CD4-positive, alpha-beta T cell treated with Interleukin-12 subunit alpha and Interleukin-12 subunit beta, for 1 hour (primary cell): ENCODE measurements at places on chromosomes 1 and 21.
A peak's percentile ranks its signal among the peaks of the same experiment; 100 is the strongest.

- DNase-seq, result no peak
Measured at GRCh38 chr1:222540598-222540995, 7.3 kb downstream of the HHIPL2 start.

GRCh38 chr1:9755441-9755995 is 68.2 kb downstream of the CLSTN1 start:
- no peak for DNase-seq

- DNase-seq, result no peak
Measured at GRCh38 chr1:160207771-160208556, 2.8 kb downstream of the PEA15 start.

DNA sequence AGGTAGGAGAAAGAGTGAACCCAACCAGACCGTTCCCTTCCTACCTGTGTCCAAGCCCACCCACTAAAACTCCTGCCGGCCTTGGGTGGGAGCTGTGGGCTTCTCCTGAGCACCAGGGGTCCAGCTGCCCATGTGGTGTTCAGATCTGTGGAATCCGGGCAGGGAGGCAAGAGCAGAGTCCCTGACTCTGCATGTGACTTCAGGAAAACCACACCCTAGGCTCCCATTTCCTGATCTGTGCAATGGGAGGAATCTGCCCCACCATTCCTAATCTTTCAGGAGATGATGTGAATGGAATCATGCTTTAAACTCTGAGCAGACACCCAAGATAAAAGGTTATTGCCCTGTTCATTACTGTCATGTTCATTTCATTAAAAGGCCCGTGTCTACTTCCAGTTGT is 27.6 kb downstream of the EIF2D start:
- no peak for DNase-seq

GRCh38 chr21:46181953-46182547 is 2.2 kb downstream of the SPATC1L start:
- no peak for DNase-seq

GRCh38 chr1:229751610-229752009 is 125.6 kb downstream of the URB2 start:
- no peak for DNase-seq

DNA sequence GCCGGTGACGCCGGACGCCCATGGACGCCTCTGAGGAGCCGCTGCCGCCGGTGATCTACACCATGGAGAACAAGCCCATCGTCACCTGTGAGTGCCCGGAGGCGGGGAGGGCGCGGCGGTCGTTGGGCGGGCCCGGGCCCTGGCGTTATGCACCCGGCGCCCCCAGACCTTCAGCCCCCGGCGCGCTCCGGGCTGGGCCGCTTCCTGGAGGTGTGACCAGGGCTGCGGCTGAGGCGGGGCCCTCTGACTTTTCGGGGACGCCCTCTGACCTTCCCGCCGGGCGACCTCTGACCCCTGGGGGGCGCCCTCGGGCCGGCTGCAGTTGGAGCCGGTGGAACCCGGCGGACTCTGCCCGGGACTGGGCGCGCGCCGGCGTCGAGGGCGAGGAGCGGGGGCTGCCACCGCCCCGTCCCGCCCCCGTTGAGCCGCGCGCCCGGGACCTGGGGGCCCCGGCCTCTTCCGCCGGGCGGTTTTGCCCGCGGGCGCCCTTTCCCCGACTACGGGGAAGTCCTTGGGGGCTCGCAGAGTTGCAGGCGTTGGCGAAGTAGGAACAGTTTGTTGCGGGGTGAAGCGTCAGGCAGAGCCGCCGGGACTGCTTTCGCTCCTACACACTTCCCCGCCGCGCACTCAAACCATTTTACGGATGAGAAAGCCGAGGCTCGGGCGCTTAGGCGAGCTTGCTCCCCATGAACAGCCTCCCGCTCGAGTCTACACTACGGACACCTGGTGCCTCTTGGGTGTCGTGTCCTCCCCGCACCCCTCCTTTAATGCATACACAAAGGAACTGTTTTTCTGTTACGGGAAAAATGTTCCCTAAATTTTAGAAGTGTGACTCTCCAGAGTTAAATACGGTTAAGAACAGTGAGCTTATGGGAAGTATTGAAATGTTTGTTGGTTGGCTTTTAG is 618 bp downstream of the TRAPPC10 start:
- DNase-seq, result peak; percentile 87

GRCh38 chr1:67228791-67229190 is 62.5 kb downstream of the IL23R start:
- no peak for DNase-seq

DNA sequence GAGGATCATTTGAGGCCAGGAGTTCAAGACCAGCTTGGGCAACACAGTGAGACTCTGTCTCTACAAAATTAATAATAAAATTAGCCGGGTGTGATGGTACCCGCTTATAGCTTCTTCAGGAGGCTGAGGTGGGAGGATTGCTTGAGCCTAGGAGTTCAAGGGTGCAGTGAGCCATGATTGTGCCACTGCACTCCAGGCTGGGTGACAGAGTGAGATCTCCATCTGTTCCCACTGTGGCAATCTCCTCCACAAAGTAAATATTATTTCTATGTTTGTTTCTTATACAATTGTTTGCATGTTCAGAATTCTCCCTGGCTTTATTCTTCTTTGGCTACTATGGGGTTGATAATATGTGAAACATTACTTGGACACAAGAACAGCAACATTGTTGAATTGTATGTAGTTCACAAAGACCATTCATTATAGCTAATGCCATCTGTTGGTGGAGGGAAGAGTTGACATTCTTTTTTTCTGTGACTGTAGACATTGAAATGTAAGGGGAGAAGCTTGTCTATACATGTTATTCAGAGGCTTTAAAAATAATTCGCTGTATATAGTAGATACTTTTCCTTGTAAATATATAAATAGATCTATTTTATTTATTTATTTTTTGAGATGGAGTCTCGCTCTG is 47.8 kb upstream of the SRSF10 start:
- peak; percentile 34 for DNase-seq

DNA sequence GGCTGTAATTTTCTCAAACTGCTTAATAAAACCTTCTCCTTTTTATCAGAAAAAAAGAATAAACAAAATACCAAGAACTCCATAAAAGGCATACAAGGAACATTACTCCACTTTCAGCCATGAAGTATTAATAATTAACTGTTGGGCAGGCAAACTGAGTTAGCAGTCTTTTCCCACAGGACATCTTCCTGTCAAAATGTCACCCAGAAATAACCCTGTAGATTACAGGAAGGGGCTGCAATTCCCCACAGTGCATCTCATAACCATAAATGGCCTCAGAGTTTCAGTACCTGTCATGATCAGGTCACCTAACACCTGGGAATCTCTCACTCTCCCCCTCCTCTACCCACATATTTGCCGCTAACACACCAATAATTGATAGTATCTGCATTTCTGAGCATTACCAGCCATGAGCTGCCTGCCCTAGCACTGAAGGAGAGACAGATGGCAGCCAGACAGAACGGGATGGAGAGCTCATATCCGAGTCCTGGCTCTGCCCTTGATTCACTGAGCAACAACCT is 475.0 kb downstream of the SMYD3 start:
- DNase-seq, result no peak

DNA sequence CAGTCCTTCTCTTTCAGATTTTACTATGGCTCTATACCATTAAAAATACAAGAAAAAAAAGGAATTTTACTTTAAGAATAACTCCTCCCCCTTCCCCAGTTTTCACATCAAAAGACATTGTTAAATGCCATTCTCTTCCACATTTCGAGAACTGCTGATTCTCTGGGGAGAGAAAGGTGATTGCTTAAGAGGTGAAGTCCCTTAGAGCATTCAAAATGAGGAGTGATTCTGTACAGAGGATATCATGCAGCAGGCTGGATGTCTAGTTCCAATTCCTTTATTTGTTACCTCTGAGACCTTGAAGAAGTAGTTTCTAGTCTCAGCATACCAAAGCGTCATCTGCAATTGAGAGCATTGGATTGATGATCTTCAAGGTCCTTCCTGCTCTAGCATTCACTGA is 46.9 kb downstream of the FMO3 start:
- DNase-seq, result no peak

DNA sequence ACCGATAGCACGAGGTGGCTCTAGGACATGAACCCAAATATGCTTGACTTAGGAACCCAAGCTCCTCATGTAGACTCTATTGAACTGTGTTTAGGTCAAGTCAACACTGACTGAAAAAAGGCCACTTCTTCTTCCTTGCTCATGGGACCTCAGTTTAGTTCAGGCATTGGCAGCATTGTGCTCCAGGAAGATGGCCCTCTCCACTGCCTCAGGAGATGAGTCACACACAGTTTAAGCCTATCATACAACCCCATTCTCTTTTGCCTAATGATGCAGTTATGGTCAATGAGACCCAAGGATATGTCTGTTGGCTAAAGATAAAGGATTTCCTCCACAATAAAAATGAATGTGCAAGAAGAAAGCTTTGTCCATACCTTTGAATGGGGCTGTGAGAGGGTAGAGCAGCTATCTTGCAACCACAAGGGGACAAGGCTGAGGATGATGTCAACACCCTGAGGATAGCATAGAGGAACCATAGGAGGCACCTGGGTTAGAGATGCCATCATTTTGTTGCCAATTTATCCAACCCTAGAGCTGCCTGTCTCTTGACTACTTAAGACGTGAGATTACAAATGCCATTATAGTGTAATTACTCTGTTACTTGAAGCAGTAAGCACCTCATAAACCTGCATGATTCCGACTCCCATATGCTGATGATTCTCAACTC is 3.0 kb upstream of the TRIM63 start:
- no peak for DNase-seq

DNA sequence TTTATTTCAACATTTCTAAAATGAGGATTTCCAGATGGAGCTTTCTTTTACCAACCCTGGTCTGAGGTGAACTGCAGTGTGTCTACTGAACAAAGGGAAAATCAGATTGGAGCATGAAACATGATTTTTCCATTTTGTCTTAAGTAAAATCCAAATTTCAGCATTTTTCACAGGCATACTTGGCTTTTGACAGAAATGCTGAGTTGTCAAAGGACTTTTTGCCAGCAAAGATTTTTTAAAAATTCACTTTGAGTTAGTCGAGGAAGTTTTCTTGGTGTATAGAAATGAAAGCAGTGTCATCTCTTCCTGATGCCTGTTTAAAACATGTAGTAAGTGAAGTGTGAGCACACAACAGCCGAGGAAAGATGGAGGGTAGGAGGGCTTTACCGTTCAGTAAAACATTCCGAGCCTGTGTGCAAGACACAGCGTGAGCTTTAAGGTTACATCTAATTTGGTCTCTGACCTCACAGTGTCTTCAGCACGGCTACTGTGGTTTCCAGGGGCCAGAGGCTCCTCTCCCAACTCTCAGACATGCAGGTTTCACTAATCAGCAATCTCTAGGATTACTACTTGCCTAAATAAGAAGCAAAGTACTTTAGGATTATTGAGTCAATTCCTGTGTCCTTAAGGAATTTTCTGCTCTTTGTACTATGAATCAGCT is 45.9 kb downstream of the SAMD13 start:
- no peak for DNase-seq

DNA sequence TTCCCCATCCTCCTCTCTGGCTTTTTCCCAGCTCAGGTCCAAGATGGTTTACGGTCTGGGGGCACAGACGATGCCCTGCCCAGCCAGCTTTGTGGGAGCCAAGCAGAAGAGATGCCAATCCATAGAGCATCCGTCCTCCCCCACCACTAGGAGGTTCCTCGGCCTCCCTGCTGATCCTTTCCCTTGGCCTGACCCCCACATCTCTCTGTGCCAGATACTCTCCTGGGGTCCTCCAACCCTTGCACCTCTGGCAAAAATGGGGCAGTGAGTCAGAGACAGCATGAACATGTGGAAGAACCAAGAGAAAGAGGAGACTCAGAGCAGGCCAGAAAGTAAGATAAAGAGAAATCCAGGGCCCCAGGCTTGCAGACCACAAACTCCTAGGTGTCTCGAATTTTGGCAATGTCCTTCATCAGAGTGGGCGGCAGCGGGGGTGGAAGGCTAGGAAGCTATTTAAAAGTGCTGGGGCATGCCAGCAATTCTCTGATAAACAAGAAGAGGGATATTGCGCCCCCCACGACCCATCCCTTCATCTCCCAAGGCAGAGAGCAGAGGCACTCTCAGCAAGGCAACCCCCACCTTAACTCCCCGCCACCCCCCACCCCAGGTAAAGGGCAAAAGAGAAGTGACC is 11.4 kb downstream of the BLACAT1 start:
- no peak for DNase-seq

DNA sequence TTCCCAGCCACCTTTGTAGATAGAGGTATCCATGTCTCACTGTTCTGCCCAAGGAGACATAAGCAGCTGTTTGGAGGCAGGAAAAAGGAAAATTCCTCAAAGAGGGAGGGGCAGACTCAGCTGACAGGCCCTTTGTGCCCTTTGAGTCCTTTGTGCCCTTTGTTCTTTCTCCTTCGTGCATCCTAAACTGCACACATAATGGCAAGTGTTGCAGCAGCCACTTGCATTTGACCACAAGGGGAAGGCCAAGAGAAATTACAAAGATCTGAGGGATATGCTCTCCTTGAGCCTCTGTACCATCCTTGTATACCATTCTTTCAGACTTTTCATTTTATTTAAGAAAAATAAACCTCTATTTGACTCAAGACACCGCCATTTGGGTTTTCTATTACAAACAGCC is 71.8 kb upstream of the PKN2 start:
- DNase-seq, result no peak

DNA sequence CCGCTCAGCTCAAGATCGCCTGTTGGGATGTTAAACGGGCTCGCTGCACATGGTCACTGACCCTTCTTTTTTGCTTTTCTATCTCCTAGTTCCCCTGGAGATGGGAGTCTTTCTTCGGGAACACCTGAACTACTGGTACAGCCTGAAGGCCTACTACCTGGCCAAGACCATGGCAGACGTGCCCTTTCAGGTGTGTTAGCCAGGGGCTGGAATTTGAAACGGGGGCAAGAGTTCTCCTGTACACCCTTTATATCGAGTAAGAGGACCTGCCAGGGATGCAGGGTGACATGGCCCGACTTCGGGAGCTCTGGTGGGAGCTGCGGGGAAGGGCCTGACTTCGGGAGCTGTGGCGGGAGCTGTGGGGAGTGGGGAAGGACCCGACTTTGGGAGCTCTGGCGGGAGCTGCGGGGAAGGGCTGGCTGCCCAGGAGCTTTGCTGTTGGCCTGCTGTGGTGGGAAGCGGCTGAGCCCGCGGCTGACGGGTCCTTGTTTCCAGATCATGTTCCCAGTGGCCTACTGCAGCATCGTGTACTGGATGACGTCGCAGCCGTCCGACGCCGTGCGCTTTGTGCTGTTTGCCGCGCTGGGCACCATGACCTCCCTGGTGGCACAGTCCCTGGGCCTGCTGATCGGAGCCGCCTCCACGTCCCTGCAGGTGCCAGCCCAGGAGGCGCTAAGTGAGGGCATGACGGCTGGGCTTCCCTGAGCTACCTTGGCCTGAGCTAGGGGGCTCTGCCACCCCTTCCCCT is 24.0 kb downstream of the TFF3 start:
- no peak for DNase-seq

GRCh38 chr1:228514421-228514820 is 27.2 kb downstream of the RNF187 start:
- DNase-seq, result no peak

DNA sequence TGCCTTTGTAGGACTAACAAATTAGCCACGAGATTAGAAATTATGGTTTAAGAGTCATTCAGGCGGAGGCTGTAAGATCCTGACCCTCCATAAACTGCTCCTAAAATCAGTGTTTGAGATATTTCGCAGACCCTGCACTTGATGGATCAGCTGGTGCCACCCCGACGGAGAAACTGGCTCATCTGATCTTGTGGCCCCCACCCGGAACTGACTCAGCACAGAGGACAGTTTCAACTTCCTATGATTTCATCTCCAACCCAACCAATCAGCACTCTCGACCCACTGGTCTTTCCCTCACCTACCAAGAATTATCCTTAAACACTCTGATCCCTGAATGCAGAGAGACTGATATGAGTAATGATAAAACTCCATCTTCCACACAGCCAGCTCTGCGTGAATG is 3.7 kb upstream of the JAM2 start:
- DNase-seq, result no peak
